ENCODE measurements at places on chromosomes 16 and 17.

- DNase-seq, result no peak
Measured at GRCh38 chr17:80397686-80398085, 17.3 kb upstream of the ENDOV start.

DNA sequence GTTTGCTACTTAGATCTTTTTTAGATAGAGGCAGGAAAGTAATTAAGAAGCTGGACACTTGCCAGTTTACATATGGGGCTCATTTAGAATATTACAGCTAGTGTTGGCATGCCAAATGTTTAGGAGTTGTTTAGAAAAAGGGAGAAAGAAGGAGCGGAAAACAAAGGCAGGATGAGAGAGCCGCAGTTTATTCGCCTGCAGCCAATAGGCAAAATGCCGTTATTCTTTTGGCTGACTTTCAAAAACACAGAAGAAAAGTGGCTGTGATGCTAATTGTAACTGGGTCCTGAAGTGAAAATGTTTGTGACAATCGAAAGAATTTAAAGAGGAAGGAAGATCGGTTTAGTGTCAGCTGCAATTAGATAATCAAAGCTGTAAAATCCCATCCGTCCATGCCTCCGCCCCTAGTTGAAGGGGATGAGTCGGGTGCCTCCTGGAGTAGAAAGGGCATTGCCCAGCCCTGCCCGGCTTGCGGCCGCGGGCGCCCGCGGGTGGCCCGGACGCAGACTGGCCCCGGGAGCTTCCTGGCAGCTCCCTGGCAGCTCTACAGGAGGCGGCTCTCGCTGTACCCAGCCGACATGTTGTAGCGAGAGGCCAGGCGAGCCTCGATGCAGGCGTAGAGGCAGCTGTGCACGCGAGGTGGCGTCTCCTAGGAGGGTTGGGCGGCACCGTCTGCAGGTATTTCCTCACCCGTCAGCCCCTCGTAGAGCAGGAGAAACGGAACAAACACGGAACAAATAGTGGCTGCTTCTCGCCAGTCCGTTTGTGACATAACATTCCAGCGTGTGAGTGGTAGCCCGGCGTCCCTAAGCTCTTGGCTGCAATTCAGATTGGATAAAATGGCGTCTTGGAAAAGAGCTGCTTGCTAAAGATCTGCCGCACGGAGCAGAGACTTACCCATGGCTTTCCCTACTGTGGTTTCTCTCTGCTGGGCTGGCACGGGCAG is 82.2 kb downstream of the TNRC6C start:
- DNase-seq, result no peak

DNA sequence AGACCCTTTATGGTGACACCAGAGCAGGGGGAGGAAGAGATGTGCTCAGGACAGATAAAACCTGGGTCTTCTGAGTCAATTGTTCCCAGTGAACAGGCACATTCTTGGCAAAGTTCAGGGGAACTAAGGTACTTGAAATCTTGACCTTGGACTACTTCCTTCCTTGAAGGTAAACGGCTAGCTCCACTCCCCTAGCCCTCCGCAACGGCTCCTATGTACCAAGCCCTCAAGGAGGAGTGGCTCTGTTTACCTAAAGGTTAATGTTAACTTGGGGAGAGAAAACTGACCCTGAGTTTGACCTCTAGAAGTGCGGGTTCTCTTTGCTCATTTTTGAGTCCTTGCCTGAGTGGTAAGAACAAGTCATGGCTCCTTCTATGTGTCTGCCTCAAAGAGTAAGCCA is 7.8 kb downstream of the TTLL6 start:
- no peak for DNase-seq

GRCh38 chr17:60355663-60356594 is 36.0 kb downstream of the USP32 start:
- no peak for DNase-seq

DNA sequence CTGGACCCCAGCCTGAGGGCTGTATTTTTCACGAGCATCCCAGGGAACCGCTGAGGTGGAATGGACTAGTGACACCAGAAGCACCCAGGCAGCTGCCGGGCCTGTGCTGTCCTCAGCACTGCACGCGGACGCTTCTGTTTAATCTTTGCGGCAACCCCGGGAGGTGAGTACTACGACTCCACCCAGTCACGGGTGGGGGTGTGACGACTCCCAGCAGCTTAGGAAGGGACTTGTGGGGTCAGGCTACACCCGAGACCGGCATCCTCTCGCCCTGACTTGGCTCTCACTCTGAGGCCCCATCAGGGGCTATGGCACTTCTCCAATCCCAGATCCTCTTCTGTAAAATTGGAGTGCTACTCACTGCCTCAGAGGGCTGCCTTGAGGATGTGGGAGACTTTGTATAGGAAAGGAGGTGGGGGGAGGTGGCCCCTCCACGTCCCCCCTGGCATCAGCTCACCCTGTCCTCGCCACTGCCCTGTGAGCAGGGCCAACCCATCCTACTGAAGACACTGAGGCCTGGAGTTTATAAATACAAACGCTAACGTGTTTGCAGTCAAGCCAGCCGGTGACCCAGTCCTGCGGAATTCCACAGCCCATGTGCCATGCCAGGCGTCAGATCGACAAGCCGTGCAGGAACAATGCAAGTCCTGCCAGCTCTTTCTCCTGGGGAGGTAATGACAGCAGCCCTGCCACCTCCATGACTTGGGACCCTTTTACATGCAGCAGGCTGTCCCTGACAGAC is 44.4 kb downstream of the PPL start:
- no peak for DNase-seq

- no peak for DNase-seq
Measured at GRCh38 chr16:65044873-65045272, 77.0 kb downstream of the CDH11 start.

DNA sequence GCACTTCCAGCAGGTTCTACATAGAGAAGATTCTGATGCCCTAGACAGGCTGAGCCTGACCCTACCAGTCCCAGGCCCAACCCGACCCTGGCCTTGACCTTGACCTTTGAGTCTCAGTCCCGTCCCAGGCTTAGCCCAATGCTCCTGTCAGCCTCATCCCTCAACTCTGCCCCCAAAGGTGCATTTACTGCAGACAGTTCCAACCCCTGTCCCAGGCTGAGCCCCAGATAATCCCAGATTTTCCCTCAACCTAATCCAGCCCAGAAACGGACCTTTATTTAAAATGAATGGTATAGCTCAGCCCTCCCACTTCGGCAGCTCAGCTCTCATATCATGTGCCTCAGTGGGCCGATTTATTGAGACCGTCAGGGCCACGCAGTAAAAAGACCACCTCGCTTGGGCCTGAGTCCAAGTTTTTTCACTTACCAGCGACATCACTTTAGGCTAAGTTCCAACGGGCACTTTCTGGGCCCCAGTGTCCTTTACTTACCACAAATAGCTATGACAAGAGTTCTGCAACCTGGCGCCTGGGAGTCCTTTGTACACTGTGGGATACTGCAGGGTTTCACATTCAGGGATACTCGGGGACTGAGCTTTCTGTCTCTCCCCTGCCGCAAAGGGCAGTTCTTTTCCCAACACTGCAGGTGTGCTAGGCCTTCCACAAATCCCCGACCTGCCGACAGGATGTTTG is 89.5 kb downstream of the WSCD1 start:
- no peak for DNase-seq

- no peak for DNase-seq
Measured at GRCh38 chr17:57676543-57676942, 68.6 kb downstream of the CCDC182 start.

GRCh38 chr17:79280010-79280409 is 205.4 kb downstream of the ENGASE start:
- DNase-seq, result no peak

GRCh38 chr17:36597226-36597625 is 4.2 kb upstream of the MRM1 start:
- DNase-seq, result no peak

DNA sequence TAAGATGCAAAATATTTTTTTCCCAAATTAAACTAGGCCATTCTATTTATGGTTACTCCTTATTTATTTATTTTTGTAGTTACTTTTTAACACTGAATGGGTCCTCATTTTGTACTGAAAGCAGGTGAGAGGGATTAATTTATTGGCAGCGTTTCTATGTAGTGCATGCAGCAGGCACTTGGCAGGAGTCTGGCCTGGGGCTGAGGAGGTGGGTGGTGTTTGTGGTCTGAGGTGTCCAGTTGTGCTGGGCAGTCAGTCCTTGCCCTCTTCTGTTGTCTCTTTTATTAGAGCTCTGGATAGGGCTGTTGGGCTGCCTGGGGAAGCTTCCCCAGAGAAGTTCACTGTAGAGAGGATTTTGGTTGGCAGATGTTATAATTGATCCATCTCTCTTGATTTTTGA is 12.7 kb downstream of the SEC14L1 start:
- no peak for DNase-seq

DNA sequence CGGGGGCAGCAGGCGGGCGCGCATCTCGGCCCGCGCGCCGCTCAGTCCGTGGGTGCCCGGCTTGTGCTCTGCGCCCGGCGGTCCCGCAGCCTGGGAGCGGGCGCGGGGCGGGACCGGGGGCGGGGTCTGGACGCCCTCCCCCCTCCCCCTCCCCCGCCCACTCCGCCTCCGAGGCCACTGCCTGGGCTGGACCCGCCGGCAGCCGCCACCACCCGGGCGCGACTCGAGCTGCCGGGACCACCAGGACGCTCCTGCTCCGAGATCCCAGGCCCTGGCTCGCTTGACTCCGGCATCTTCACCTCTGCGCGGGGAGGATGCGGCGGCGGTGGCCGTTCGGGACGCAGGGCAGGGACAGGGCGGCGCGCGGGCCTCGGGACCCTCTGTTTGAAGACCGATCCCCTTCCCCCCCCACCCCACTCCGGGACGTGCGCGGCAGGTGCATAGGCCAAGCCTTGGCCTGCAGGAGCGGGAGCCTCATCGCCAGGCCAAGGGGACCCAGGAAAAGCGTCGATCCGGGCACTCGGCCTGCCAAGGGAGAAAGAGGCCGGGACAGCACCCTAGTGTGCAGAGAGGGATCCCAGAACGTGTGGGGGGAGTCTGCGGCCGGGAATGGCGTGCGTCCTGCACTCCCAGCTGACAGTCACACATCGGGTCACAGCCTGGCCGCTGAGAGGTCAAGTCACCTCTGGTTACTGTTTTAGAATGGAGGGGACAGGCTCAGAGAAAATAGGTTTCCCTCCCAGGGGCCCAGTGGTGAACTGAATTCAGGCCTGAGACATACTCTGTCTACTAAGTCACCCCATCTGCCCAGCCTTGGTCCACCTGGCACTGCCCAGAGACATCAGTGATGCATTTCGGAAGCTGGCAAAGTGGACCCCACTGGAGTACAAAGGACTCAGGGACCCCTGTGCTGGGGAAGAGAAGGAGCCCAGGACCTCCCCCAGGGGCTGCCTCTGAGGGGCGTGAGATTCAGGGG is at the start of gene HS3ST6:
Gene HS3ST6 (minus strand): TSS at position 65 of the 976 bp plus-strand sequence. CDS start 92 bp downstream, outside the sequence.
- no peak for DNase-seq

GRCh38 chr17:27862004-27862403 is 31.2 kb downstream of the LYRM9 start:
- no peak for DNase-seq

- DNase-seq, result no peak
Measured at GRCh38 chr17:43814714-43815113, 18.2 kb downstream of the MPP3 start.

DNA sequence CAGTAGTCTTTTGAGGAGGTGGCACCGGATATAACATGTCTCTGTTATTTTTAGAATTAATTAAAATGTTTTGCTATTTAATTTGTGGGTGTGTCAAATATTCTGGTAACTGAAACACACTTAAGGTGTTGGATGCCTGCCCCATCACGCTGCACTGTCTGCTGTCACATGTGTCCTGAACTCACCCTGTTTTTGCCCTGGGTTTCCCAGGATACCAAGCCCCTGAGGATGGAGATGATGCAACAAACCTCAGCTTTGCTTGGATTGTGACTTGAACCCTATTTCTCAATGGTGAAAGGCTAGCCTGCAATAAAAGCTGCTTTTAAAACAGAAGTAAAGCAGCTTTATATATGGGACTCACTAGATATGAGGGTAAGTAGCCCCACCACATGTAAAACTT is 11.5 kb upstream of the DUSP14 start:
- DNase-seq, result no peak
